ENCODE measurements at places on chromosomes 12 and 14.

DNA sequence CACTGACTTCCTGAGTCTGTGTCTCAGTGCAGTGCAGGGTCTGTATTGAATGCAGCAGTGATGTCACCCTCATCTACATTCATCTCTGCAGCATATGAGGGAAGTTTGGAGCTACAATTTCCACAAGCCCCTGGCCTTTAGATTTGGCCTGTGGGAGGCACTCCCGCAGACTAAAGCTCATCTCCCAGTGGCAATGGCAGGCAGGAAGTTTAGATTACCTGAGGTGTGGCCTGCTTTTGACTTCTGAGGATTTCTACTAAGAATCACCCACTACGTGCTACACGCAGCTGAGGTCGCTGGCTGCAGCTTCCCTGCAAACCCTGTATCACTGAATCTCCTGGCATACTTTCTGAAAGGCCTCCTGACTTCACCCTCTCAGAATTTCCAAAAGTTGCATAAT, 202.2 kb upstream of the PRKD1 start:
- no peak for DNase-seq

GRCh38 chr12:19323805-19324204, 115.5 kb upstream of the AEBP2 start:
- DNase-seq, result no peak

GRCh38 chr14:70886421-70887206, 20.6 kb upstream of the PCNX1 start:
- no peak for DNase-seq

GRCh38 chr12:26252946-26253345, 57.6 kb downstream of the SSPN start:
- no peak for DNase-seq

DNA sequence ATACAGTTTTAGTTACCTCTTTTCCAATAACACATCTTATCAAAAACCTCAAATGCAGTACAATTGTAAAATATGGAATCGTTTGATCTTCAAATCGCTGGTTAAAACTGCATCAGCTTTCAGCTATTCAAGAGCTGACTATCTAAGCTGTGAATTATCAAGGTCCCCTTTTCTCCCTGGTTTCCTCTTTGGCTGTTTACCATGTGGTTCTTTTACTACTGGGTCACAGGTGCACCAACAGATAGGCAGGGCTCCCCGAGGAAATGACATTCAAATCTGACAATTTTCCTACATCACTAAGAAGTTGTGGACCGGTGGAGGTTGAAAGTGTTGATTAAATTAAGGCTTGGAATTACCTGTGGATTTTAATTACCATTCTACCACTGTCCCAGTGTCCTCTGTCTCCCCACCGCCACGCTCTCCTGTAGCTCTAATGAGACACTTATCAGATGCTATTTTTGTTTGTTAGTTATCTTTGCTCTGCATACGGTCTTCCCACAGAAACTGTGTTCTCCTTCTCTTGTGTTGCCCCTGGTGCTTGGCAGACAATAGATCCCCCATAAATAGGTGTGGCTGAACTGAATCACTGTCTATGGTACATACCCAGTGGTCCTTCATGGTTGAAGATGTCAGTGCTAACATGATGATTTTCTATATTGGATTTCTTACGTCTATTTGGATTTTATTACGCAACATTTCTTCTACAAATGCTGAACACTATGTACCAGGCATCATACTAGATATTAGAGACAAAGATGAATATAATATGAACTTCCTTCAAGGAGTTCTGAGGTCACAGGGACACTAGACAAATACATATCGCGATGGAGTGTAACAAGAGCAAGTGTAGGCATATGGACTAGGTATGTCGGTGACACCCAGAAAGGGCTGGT, 20.9 kb upstream of the PLXNC1 start:
- DNase-seq, result no peak

DNA sequence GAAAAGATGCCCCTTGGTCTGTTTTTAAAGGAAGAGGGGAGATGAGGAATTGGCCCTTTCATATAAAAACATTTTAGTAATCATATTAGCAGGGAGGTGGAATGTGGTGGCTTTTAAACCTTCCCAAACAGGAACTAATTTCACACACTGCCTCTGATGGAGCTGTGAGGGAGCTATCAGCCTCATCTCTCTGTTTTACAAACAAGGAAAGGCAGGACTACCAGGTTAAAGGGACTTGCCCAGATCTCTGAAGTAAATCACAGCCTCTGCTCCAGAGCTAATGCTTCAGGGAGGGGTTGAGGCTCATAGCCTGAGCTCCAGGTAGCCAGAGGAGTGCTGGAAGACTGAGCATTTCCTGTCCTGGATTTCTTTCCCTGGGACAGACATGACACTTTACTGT, 1.1 kb upstream of the BMP4 start:
- DNase-seq, result no peak

- DNase-seq, result no peak
Measured at GRCh38 chr14:28879573-28879996, 113.0 kb downstream of the FOXG1 start.

- DNase-seq, result no peak
Measured at GRCh38 chr12:56749853-56750252, 2.3 kb downstream of the PRIM1 start.

GRCh38 chr14:100031506-100032281, 33.5 kb upstream of the EVL start:
- DNase-seq, result no peak

DNA sequence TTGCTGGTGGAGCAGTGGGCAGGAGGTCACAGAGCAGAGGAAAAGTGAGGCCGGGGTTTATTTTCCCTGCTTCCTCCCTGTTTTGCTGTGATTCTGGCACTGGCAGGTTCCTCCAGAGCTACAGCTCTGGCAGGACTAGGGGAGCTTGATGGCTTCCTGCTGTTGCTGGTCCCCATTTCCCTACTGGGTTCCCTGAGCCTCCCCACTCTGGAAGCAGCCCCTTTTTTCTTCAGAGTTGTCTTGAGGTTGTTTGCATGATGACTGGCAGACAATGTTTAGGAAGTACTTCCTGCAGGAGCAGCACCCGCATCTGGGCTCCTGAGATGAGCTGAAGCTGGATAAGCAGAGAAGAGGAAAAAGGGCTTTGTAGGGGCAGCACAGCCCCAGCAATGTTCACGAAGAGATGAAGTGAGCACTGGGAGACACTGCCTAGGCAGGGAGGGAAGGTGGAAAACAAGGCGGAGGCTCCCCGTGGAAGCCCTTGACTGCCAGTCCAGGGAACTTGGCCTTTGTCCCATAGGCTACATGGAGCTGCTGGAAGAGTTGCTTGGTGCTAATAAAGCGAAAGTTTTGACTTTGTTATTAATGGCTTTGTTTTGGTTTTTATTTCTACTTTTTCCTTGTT, 126.9 kb downstream of the SLC38A6 start:
- DNase-seq, result no peak

DNA sequence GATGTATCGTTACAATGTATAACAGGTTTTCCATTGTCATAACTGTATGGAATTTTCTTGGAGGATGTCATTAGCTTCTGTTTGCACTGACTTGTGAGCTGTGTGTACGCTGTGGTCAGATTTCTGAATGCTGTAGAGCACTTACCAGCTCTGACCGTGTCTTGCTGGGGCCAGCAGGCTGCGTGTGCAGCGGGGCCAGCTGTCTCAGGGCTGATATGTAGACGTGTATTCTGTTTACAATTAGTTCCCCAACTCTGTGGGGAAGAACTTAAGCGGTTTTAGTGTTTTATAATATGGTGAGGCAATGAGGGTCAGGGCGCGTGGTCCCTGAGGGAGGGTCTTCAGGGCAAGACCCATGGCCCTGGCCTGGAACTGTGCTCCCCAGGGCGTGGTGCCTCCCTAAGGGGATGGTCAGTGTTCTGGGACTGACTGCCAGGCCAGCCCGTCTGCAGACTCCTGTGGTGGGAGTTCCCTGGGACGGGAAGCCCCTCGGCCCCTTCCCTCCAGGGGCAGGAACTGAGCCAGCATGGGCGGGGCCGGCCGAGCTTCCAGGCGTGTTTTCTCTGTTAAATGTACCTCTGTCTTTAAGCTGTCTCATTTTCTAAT, 18.7 kb downstream of the XRCC3 start:
- no peak for DNase-seq

- no peak for DNase-seq
Measured at GRCh38 chr12:104094284-104094683, 30.0 kb downstream of the HCFC2 start.

GRCh38 chr14:36880276-36880675, 218.6 kb downstream of the PAX9 start:
- DNase-seq, result no peak

DNA sequence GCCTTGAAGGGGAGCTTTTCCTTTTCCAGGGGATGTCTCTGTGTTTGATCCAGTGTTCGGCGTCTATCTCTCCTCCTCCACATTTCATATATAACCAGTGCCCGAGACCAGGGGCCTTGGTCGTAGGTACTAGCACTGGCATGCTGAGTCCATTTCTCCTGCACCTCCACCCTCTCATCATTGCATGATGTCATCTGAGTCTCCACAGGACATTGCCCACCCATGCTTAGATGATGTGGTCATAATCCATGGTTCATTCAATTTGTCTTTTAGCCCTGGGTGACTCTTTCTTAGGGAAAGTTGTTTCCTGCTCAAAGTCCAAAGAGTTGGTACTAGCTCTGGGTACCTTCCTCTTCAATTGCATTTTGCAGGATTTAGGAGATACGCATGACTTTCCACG, 328.1 kb downstream of the BCL11B start:
- DNase-seq, result no peak

- no peak for DNase-seq
Measured at GRCh38 chr14:92443167-92443566, 70.4 kb upstream of the RIN3 start.

- no peak for DNase-seq
Measured at GRCh38 chr14:62662811-62663455, 382.3 kb downstream of the KCNH5 start.

DNA sequence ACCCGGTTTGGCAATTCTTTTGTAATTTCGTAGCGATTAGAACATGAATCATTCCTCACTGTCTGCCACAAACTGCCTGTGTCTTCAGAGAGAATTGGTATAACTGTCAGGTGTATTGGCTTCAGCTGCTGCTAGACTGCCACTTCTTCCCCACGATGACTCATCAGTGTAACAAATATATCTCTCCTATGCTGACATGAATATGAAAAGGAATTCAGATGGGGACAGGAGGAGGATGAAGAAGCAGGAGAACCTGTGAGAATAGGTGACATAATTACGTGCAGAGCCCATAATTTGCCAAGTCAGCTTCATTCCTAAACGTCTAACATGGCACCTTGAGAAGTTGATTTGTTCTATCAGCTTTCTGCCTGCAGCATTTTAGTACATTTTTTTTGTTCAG, 64.9 kb downstream of the FRMD6 start:
- no peak for DNase-seq

DNA sequence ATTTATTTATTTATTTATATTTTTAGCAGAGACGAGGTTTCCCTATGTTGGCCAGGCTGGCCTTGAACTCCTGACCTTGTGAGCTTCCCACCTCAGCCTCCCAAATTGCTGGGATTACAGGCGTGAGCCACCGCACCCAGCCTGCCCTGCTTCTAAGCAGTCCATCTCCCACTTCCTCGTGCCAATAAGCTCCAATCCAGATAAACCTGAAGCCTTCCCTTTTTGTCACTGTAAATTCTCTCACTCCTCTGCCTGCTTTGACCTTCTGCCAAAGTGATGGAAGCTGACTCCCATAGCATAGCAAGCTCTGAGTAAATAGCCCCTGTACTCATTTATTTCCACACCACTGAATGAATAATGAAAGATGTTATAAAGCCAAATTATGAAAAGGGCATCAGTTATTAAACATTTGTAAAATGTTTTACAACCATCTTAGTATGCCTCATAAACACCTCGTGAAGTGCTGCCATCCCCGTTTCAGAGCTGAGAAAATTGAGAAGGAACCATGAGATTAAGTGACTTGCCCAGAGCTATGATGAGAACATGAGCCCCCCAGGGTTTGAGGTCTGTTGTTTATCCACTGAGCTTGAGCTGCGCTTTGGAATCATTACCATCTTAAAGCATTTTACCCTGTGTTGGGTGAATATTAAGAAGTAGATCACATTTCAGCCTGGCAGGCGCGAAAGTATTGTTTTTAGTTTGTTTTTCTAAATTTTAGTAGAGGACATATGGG, 30.4 kb downstream of the MANSC1 start:
- no peak for DNase-seq
